Osteocyte (in vitro differentiated cells): ENCODE measurements at places on chromosomes 16 and 17.

GRCh38 chr16:88320947-88321634 is 61.7 kb upstream of the ZNF469 start:
- H3K36me3 ChIP-seq = no peaks in the 10 kb centered on the region
- H3K4me3 ChIP-seq = no peak overlapping the region
- peaks cover 17% of the 10 kb centered on the region for H3K4me1 ChIP-seq
- no peak for DNase-seq
- H3K27ac ChIP-seq = no peak overlapping the region
- H3K27me3 ChIP-seq = no peaks in the 10 kb centered on the region

- H3K4me3 ChIP-seq = no peak overlapping the region
- H3K27me3 ChIP-seq = no peaks in the 10 kb centered on the region
- no peak for DNase-seq
- H3K27ac ChIP-seq = no peak overlapping the region
- no peaks in the 10 kb centered on the region for H3K36me3 ChIP-seq
Measured at GRCh38 chr16:20191566-20191965, 117.9 kb upstream of the GPR139 start.

DNA sequence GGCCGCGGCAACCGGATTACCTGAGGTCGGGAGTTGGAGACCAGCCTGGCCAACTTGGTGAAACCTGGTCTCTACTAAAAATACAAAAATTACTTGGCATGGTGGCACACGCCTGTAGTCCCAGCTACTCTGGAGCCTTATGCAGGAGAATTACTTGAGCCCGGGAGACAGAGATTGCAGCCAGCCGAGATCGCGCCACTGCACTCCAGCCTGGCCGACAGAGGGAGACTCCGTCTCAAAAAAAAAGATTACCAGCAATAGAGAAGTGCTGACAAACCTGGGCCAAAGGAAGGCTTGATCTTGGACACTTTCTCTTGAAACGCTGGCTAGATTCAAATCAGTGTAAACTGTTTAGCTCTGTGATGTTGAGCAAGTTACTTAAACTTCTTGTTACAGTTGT is 4.3 kb downstream of the MT1H start:
- no peak overlapping the region for H3K4me3 ChIP-seq
- H3K27me3 ChIP-seq = peaks cover 19% of the 10 kb centered on the region
- peaks cover 9% of the 10 kb centered on the region for H3K4me1 ChIP-seq
- H3K36me3 ChIP-seq = no peaks in the 10 kb centered on the region
- no peak overlapping the region for H3K27ac ChIP-seq

DNA sequence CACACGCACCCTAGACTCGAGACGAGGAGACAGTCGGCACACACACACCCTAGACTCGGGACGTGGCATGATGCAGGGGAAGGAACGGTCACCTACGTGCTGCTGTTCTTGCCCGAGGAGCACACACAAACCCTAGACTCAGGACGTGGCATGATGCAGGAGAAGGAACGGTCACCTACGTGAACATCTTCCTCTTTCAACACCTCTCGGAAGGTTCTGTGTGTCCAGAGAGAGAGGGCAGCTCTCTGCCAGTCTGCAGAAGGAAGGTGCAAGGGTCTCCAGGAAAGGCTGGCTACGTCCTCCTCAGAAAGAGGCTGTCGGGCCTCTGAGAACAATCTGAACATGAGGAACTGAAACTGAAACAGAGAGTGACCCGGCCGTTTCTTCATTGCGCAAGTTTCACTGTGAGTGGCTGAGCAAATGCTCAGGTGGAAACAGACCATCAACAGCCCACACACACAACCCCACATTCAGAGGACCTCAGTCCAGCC is 43.4 kb downstream of the ZNF276 start:
- H3K27ac ChIP-seq = no peak overlapping the region
- no peak overlapping the region for H3K4me3 ChIP-seq
- DNase-seq = no peak
- H3K4me1 ChIP-seq = no peaks in the 10 kb centered on the region

DNA sequence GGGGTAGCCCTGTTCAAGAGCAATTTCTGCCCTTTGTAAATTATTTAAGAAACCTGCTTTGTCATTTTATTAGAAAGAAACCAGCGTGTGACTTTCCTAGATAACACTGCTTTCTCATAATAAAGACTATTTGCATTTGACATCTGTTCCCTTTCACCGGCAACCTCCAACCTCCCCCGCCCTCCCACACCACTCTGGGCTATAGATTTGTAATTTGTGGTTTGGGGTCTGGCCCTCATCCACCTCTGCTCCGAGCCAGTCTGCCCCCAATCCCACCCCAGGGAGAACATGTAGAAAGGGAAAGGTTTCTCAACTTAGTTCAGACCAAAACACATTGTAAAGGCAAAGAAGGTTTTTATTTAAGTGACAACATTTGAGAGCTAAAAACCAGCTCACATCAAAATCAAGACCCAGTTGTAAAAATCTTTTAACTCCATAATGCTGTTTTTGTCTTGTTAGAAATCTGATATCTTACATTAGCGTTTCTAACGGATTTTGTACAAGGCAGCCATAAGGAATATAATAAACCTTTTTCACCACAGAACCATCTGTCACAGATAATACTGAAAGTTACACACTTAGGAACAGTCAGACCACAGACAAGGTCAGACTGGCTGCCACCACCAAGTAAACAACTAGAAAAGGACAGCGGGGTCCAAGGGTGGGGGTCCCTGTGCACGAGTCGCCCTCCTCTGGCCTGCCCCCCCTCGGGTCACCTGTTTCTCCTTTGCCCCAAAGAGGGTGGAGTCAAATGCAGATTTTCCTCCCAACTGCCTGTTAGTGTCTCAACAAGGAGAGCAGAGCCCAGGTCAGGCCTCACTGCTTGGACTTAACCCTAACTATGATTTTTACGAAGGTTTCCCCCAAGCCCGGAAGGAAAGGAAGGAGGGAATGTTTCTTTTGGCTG is 6.9 kb downstream of the PIMREG start:
- H3K36me3 ChIP-seq = peaks cover 2% of the 10 kb centered on the region
- no peak overlapping the region for H3K4me3 ChIP-seq
- no peak for DNase-seq

DNA sequence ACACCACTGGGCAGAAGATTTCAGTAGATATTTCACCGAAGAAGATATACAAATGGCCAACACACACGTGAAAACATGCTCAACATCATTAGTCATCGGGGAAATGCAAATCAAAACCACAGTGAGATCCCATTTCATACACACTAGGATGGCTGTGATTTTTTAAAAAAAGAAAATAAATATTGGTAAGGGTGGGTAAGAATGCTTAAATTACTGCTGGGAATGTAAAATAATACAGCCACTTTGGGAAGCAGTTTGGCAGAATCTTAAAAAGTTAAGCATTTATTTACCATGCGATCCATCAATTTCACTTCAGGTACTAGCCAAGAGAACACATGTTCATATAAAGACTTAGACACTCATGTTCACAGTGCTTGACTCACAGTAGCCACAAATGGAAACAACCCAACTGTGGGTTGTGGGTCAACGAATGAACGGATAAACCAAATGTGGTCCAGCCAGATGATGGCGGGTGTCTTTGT is 6.5 kb upstream of the C16orf74 start:
- no peak for DNase-seq
- no peak overlapping the region for H3K4me3 ChIP-seq
- peaks cover 10% of the 10 kb centered on the region for H3K27me3 ChIP-seq
- no peaks in the 10 kb centered on the region for H3K36me3 ChIP-seq

- H3K27ac ChIP-seq = no peak overlapping the region
- H3K36me3 ChIP-seq = no peaks in the 10 kb centered on the region
- H3K4me1 ChIP-seq = peaks cover 12% of the 10 kb centered on the region
- no peaks in the 10 kb centered on the region for H3K27me3 ChIP-seq
Measured at GRCh38 chr16:46862555-46863447, 21.4 kb upstream of the GPT2 start.

DNA sequence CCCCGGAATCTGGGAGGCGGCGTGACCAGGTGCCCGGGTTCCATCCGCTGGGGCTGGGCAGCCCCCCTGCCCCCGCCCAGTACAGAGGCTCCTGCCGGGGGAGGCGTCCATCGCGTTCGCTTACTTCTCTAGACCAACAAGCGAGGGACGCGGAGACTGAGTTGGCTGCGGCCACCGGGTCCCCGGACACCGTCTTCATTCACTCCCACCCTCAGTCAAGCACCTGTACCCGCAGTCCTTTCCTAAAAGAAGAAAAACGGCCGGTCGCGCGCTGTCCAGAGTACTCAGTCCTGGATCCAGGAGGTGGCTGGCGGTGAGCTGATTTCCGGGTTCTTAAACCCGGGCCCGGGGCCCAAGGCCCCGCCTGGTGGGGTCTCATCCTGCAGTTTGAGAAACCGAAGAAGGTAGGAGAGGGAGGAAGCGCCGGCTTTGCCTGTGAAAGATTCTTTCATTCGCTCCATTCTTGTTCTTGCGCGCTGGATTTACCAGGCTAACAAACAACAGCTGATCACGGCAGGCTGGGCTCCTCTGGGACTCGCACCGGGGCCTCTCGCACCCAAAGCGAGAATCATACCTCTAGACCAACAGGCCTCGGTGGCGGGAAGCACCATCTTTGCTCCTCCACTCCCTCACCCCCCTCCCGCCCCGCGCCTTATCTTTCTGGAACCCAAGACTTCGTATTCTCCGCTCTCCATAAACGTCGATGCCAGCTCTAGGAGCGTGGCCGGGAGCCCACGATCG is 17.4 kb upstream of the OR1F1 start:
- no peak for DNase-seq
- peaks cover 24% of the 10 kb centered on the region for H3K27me3 ChIP-seq
- no peak overlapping the region for H3K4me3 ChIP-seq
- H3K27ac ChIP-seq = no peak overlapping the region
- H3K4me1 ChIP-seq = peaks cover 17% of the 10 kb centered on the region

DNA sequence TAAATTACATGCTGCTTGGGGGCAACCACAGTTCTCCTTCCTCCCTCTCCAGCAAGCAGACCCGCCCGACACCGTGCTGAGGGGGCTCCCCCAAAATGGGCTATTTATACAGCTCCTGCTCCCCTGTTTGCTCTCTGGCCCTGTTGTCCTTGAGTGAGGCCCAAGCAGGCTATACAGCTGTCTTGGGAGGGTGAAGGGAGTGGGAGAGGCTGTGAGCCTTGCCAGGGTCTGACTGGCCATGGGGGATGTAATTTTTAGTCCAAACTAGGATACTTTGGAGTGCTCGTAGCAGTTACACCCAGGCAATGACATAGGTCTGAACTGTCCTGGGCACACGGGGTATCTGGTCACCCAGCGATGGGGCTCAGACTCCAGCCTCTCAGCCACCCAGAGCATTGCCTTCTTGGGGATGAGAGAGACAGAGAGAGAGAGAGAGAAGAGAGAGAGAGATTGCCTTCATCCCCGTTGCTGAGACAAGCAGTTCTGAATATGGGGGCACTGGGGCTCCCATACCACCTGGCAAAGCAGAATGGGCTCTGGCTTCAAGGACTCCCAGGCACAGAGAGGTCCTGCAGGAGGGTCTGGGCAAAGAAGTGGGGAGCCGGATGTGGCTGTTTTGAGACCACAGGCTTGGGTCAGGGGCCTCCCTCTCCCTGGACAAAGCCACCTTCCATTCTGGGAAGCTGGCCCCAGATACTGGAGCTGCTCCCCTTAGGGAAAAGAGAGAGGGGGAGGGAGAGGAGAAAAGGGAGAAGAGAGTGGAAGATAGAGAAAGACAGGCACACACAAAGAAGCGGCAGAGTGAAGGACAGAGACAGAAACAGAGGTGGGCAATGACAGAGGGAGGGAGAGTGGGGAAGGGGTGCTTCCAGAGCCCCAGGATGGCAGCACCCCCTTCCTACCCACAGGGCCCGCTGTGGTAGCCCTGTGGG is 10.7 kb upstream of the TMEM92 start:
- no peaks in the 10 kb centered on the region for H3K27me3 ChIP-seq
- H3K4me1 ChIP-seq = peaks cover 96% of the 10 kb centered on the region
- peak overlapping the region; percentile 57 for H3K4me3 ChIP-seq
- H3K36me3 ChIP-seq = no peaks in the 10 kb centered on the region
- DNase-seq = no peak

GRCh38 chr17:51154176-51154575 is 817 bp downstream of the NME1 start:
- no peaks in the 10 kb centered on the region for H3K4me1 ChIP-seq
- peaks cover 5% of the 10 kb centered on the region for H3K36me3 ChIP-seq
- H3K4me3 ChIP-seq = no peak overlapping the region
- no peak for DNase-seq
- no peak overlapping the region for H3K27ac ChIP-seq

DNA sequence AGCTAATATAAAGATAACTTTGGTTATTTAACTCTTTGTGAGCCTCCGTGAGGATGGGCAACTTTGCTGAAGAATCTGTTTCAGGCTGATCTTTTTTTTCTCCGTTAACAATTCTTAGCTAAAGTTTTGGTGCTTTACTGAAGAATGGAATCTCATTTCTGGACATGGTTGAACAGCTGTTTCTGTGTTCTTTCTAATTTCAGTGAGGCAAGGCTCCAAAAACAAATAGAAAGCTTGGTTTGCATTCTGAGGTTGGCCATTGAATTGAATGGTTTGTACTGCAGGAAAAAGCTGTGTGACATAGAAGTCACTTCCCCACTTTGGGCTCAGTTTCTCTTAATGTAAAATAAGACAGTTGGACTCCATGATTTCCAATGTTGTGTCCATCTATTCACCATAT is 22.3 kb upstream of the HLF start:
- peaks cover 45% of the 10 kb centered on the region for H3K27me3 ChIP-seq

DNA sequence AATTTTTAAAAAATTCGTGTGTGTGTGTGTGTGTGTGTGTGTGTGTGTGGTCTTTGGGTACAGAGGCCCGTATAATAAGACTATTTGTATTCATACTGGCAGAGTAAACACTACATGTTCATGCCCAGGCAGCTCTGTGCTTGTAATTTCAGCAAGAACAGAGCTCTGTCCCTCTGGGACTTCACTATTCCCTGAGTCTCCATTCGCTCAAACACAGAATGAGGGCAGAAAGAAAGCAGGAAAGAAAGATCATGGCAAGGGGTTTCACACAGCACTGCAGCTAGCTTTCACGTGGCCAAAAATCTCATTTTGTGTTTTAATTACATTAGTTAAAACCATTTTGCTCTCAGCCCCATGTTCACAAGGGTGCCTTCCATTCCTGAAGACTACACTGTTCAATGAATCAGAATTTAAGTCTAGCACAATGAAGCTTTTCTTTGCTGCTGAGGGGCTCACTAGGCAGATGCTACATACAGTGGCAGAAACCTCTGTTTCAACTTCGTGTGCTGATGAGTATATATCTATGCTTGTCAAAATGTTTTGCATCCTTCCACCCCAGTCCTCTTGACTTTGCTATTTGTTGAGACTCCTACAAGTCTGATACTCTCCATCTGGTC is 198.4 kb upstream of the C17orf78 start:
- H3K27ac ChIP-seq = peak overlapping the region; percentile 31
- peaks cover 41% of the 10 kb centered on the region for H3K4me1 ChIP-seq
- H3K27me3 ChIP-seq = no peaks in the 10 kb centered on the region
- DNase-seq = no peak
- peaks cover 11% of the 10 kb centered on the region for H3K36me3 ChIP-seq

GRCh38 chr17:40937384-40937819 is at the start of gene KRT23:
Gene KRT23 (minus strand): TSS chr17:40937646. CDS start chr17:40936603, 1,043 bp downstream.
- peaks cover 6% of the 10 kb centered on the region for H3K4me1 ChIP-seq
- DNase-seq = no peak
- H3K4me3 ChIP-seq = no peak within 1 kb of the TSS

GRCh38 chr17:57568340-57568739 is 176.8 kb downstream of the CCDC182 start:
- H3K27me3 ChIP-seq = no peaks in the 10 kb centered on the region
- peaks cover 5% of the 10 kb centered on the region for H3K36me3 ChIP-seq
- no peak overlapping the region for H3K27ac ChIP-seq
- no peak overlapping the region for H3K4me3 ChIP-seq
- DNase-seq = no peak
- H3K4me1 ChIP-seq = no peaks in the 10 kb centered on the region

- H3K4me3 ChIP-seq = peak within 1 kb of the TSS; percentile 29
- no peak within 1 kb of the TSS for H3K27ac ChIP-seq
- no peaks in the 10 kb centered on the region for H3K36me3 ChIP-seq
- peaks cover 37% of the 10 kb centered on the region for H3K27me3 ChIP-seq
Measured at GRCh38 chr17:74922694-74923537, at the start of gene USH1G. Gene USH1G (minus strand): TSS chr17:74923255. CDS start chr17:74923073, 182 bp downstream.
